Activated T-helper 1 cell treated with anti-CD3 and anti-CD28 coated beads, Interleukin-12 subunit alpha, Interleukin-12 subunit beta, Interleukin-2, Interleukin-4 antibody, amounts not matched to agents 30 ng/mL and 10 ng/mL and 1 ng/mL, durations not matched to agents 14 hours and 24 hours and 36 hours (primary cell): ENCODE measurements at places on chromosomes 12 and 14. TPM values are rescaled to one million over a fixed set of nuclear protein-coding genes. Genes with fewer than 3 reads are reported as not detected.

OAS2 gene
- 113 and 119 TPM in 2 replicates for total RNA-seq

DNA sequence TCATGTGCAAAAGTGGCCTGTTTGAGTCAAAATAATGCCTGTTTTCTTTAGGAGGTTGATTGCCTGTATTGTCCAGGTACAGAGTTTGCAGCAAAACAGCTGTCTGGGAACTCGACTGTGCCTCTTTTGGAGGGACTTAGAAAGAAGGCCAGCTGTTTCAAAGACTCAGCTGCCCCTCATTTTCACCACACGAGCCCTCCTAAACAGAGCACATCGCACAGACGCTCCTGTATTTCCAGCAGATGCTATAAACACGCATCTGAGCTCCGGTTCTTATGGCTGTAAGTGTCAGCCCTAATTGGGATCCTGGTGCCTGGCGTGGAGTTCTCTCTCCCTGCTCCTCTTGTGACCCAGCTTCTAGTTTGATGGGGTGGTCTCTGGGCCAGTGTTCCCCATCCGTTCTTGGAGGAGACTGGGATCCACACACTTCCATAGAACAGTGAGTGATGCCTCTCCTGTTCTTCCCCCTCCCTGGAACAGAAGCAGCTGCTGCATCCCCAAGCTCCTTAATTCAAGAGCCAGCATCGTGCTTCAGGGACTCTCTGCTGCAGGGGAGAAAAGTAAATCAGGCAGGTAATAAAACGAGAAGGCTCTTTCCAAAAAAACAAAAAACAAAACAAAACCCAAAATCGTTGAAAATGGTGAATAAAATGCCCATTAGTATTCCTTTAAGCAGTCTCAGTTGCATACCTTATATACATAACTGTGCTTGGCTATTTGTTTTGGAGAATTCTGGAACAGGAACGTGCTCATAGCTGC, 269.0 kb downstream of the SLC15A4 start:
- no peak overlapping the region for H3K4me3 ChIP-seq
- H3K27me3 ChIP-seq, result no peaks in the 10 kb centered on the region
- no peaks in the 10 kb centered on the region for H3K36me3 ChIP-seq
- no peak overlapping the region for H3K27ac ChIP-seq
- H3K4me1 ChIP-seq, result no peaks in the 10 kb centered on the region

KRT78 gene
- total RNA-seq, result not detected in 2 replicates

GRCh38 chr14:100022772-100023451, 42.3 kb upstream of the EVL start:
- no peaks in the 10 kb centered on the region for H3K27me3 ChIP-seq
- no peak overlapping the region for H3K4me3 ChIP-seq
- H3K4me1 ChIP-seq, result peaks cover 10% of the 10 kb centered on the region
- no peak overlapping the region for H3K27ac ChIP-seq
- DNase-seq, result no peak

DNA sequence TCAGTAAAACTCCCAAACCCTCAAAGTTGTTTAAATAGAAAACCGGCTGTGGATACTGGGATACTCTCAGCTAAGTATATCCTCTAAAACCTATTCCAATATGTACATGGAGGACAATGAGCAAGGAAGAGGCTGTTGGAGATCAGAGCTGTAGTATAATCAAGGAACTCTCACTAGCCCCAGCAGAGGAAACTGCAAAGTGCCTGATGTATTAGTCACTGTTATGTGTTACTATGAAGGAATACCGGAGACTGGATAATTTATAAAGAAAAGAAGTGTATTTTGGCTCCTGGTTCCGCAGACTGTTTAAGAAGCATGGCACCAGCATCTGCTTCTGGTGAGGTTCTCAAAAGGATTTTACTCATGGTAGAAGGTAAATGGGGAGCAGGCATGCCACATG, 65.6 kb upstream of the RPL10L start:
- no peak for DNase-seq
- H3K4me1 ChIP-seq, result no peaks in the 10 kb centered on the region
- H3K4me3 ChIP-seq, result no peak overlapping the region
- no peaks in the 10 kb centered on the region for H3K27me3 ChIP-seq
- H3K36me3 ChIP-seq, result no peaks in the 10 kb centered on the region
- no peak overlapping the region for H3K27ac ChIP-seq

GRCh38 chr12:12608557-12608957, 3.1 kb upstream of the CREBL2 start:
- H3K27ac ChIP-seq, result peak overlapping the region; percentile 14
- peak overlapping the region; percentile 3 for H3K4me3 ChIP-seq
- H3K36me3 ChIP-seq, result no peaks in the 10 kb centered on the region

ITGA5 gene
- total RNA-seq, result 31.2 and 31.6 TPM in 2 replicates

- H3K4me1 ChIP-seq, result peaks cover 44% of the 10 kb centered on the region
- DNase-seq, result no peak
- no peak overlapping the region for H3K27ac ChIP-seq
- H3K36me3 ChIP-seq, result peaks cover 12% of the 10 kb centered on the region
- H3K27me3 ChIP-seq, result no peaks in the 10 kb centered on the region
Observed at GRCh38 chr12:120861074-120861795, 42.9 kb downstream of the SPPL3 start.

WNT5B gene
- total RNA-seq, result 1.1 and 2.0 TPM in 2 replicates

OTUB2 gene
- total RNA-seq, result 1.5 TPM in 2 replicates

BMP4 gene
- total RNA-seq, result not detected in 2 replicates

SIVA1 gene
- 111 and 113 TPM in 2 replicates for total RNA-seq

RNASE7 gene
- total RNA-seq, result not detected in 2 replicates

GRCh38 chr12:4979737-4980136, 63.9 kb upstream of the KCNA5 start:
- H3K27ac ChIP-seq, result no peak overlapping the region
- no peak overlapping the region for H3K4me3 ChIP-seq

DNA sequence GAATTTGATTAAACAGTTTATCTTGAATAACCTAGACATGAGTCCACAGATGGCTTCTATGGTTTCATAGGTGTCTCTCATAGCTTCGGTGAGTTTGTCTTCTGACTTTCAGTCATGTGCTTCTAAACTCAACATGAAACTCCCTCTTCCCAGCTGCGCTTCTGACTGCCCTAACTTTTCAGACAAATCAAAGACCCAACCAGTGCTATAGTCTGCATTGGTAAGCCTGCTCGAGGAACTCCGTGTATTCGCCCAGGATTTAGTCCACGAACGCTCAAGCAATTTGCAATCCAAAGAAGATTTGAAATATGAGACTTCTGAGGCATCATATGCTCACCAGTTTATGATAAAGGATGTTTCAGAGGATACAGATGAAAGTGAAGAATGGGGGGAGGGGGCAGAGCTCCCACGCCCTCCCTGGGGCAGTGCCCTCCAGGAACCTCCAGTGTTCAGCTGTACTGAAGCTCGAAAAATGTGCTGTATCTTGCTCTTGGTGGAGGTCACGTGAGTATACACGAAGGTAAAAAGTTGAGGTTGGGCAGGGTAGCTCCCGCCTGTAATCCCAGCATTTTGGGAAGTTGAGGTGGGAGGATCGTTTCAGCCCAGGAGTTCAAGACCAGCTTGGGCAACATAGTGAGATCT, 5.2 kb upstream of the RILPL2 start:
- no peak overlapping the region for H3K27ac ChIP-seq
- H3K36me3 ChIP-seq, result no peaks in the 10 kb centered on the region
- peaks cover 22% of the 10 kb centered on the region for H3K4me1 ChIP-seq
- H3K27me3 ChIP-seq, result no peaks in the 10 kb centered on the region

- peaks cover 15% of the 10 kb centered on the region for H3K27me3 ChIP-seq
- H3K27ac ChIP-seq, result no peak overlapping the region
Observed at GRCh38 chr14:103225476-103225875, 102.2 kb downstream of the TNFAIP2 start.

DNA sequence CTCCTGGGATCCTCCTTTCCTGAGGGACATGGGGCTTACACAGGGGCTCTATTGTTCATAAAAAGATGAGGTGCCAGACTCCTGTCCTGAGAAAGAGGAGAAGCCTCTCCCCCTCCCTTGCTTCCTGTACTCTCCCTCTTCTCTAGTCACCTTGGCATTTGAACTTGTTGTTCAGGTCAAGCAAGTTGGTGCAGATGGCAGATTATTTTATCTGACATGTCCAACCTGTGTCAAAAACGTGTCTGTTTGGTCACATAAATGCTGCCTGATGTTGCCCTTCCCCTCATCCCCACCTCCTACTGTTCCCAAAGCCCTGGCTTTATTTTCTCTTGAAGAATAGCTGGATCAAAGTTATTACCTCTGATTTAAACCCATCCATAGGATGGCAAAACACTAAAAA, 154.8 kb downstream of the TMX1 start:
- H3K4me1 ChIP-seq, result no peaks in the 10 kb centered on the region
- H3K36me3 ChIP-seq, result no peaks in the 10 kb centered on the region
- H3K27ac ChIP-seq, result no peak overlapping the region

CD163 gene
- not detected in 2 replicates for total RNA-seq

DNA sequence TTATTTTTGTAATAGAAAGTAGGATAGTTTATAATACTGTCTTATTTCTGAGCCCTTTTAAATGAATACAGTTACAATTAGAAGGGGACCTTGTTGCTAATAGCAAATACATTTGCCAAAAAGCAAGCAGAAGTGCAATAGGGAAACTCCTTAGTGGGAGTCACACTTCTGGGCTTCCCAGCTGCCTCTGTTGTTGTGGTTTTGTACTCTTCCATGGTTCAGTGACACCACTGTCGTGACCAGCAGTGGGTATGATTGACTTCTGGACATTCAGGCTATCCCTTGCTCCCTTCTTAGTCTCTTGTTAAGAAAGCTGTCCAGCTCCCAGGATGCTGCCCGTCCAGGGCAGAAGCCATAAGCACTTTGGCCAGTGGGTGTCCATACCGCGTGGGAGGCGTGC, 22.6 kb downstream of the TCTN1 start:
- DNase-seq, result no peak
- H3K4me3 ChIP-seq, result no peak overlapping the region
- H3K27ac ChIP-seq, result no peak overlapping the region
- no peaks in the 10 kb centered on the region for H3K27me3 ChIP-seq

DNA sequence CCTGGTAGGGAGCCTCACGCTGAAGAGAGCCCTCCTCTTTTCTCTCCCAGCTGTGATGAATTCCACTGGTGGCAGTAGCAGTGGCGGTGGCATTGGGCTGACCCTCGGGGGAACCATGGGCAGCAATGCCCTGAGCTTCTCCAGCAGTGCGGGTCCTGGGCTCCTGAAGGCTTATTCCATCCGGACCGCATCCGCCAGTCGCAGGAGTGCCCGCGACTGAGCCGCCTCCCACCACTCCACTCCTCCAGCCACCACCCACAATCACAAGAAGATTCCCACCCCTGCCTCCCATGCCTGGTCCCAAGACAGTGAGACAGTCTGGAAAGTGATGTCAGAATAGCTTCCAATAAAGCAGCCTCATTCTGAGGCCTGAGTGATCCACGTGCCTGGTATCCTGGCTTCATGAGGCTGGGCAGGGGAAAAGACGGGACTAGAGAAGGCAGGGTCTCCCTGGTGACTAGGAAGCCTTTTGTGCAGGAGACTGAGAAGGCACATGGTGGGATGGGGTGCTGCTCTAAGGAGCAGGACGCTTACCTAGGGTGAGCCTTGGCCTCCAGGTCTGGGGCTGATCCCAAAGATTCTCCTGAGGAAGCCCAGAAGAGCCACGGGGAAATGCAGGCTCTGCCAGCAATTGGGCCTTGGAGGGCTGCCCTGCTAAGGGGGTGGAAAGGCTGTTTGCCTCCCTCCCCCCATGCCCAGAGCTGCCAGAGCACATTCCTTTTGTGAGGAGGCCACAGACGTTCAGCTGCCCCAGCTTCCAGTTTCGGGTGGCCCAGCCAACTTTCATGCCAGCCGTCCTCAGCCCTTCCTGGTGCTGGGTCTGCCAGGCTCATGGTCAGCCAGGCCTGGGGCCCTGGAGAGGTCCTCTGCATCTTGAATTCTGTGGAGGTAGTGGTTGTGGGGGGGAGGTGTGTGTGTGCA, 15.8 kb downstream of the KRT7 start:
- H3K27ac ChIP-seq, result peak overlapping the region; percentile 72
- peaks cover 43% of the 10 kb centered on the region for H3K36me3 ChIP-seq
- H3K4me1 ChIP-seq, result peaks cover 92% of the 10 kb centered on the region
- no peak for DNase-seq
- peak overlapping the region; percentile 48 for H3K4me3 ChIP-seq
- no peaks in the 10 kb centered on the region for H3K27me3 ChIP-seq

- H3K36me3 ChIP-seq, result no peaks in the 10 kb centered on the region
- H3K27ac ChIP-seq, result no peak overlapping the region
- peaks cover 5% of the 10 kb centered on the region for H3K4me1 ChIP-seq
- DNase-seq, result peak; percentile 53
- peak overlapping the region; percentile 75 for H3K4me3 ChIP-seq
Observed at GRCh38 chr12:49296034-49296835, 1.3 kb downstream of the PRPH start.

- no peak overlapping the region for H3K4me3 ChIP-seq
- H3K4me1 ChIP-seq, result no peaks in the 10 kb centered on the region
- H3K36me3 ChIP-seq, result no peaks in the 10 kb centered on the region
- no peak overlapping the region for H3K27ac ChIP-seq
Observed at GRCh38 chr12:106178562-106178961, 39.8 kb upstream of the NUAK1 start.

SMOC1 gene
- total RNA-seq, result not detected in 2 replicates
